Stimulated activated CD8-positive, alpha-beta memory T cell treated with anti-CD3 and anti-CD28 coated beads, Interleukin-4, amount 100 ng/mL, for 4 hours (primary cell): ENCODE measurements at places on chromosomes 12 and 14.

DNA sequence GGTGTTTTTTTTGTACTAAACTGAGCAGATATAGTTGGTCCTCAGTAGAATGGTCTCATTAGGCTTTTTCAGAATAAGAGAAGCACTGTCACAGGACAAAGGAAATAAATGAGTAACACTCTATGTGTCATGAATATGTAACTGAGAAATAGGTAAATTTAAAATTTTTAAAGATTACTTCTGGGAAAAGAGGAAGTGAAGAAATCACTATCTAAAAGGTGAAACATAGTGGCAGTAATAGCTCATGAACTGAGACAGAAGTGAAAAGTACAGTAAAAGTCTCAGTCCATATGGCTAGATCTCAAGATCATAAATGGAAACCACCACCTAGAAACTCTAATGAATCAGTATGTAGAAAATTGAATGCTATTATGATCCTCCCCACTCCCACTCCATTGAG, 89.3 kb upstream of the TTC7B start:
- no peak for DNase-seq

- no peak for DNase-seq
Observed at GRCh38 chr12:63792338-63792737, 12.6 kb downstream of the RXYLT1 start.

- no peak for DNase-seq
Observed at GRCh38 chr12:57744194-57744776, 554 bp upstream of the TSPAN31 start.

- DNase-seq = no peak
Observed at GRCh38 chr12:54882079-54882478, 27.8 kb downstream of the MUCL1 start.

DNA sequence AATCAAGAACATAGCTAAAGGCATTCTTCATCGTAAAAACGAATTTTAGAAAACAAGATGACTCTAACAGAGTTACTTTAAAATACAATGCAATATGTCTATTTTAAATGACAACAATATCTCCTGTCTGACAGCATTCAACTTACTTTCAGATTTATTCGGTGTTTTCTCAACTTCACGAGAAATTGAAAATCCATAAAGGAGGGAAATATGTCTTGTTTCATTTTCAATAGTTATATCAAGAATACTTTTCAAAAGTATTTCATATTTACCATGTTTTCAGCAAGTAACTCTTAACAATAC, 254.8 kb downstream of the DAD1 start:
- no peak for DNase-seq

GRCh38 chr12:67519484-67520433, 128.8 kb upstream of the DYRK2 start:
- DNase-seq = no peak

- DNase-seq = no peak
Observed at GRCh38 chr12:59077575-59078426, 157.5 kb upstream of the LRIG3 start.

- DNase-seq = no peak
Observed at GRCh38 chr14:68374682-68375081, 418.2 kb downstream of the ZFP36L1 start.

DNA sequence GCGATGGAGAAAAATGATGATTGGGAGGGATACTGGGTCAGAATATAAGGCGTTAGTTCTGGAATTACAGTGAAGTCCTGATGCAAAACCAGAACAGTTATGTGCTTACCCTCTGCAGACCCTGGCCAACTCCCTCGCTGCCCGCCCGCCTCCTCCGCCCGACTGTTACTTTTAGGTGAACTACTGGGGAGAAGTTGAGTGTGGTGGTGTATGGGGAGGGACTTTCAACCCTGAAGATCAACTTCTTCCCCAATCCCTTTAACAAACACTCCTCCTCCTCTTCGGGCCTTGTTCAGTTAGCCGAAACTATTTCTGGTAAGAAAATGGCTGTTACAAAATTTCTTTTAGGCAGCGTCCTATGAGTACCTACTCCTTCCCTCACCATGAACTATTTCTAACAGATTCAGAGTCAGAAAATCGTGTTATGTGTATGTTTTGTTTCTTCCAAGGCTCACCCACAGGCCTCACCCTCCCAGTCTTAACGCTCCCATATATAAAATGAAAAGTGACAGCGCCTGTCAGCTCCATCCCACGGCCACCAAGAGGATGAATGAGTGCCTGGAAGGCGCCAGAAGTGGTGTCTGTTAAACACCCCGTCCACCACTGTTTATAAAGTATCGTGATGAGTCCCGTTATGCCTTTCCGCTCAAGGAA, 1.3 kb downstream of the FBXO33 start:
- no peak for DNase-seq

DNA sequence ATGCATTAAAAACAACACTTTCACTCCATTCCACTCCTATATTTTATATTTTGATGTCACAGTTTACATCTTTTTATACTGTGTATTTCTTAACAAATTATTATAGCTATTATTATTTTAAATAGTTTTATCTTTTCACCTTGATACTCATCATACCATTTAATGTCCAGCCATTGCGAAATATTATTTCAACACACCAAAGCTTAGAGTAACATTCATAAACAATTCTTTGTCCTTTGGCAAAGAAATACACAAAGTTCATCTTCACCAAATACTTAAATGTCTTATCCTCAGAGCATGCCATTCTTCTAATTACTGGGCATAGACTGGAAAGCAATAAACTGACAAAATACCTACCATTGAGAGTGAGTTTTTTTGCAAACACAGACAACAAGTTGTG, 1963.4 kb upstream of the FLRT2 start:
- DNase-seq = no peak

DNA sequence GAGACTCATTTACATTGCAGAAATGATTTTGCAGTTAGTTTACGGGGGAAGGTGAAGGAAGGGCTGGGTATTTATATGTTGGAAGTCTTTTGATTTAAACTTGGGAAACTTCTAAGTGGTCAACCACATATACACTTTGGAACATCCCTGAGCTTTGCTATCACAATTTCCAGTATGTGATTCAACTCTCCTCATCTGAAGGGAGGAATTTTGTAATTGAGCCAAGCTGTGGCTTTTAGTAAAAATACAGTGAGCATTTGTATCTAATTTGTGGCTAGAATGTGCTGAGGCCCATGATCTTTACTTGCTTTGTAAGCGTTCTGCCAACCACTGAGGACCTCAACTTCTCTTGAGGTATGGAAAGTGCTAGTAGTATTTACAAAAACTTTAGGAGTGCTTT, 235.0 kb upstream of the PDZRN4 start:
- no peak for DNase-seq
